Progenitor cell of endocrine pancreas (in vitro differentiated cells): ENCODE measurements at places on chromosomes 3 and 15. TPM values are rescaled to one million over a fixed set of nuclear protein-coding genes. Genes with fewer than 3 reads are reported as not detected.

DNA sequence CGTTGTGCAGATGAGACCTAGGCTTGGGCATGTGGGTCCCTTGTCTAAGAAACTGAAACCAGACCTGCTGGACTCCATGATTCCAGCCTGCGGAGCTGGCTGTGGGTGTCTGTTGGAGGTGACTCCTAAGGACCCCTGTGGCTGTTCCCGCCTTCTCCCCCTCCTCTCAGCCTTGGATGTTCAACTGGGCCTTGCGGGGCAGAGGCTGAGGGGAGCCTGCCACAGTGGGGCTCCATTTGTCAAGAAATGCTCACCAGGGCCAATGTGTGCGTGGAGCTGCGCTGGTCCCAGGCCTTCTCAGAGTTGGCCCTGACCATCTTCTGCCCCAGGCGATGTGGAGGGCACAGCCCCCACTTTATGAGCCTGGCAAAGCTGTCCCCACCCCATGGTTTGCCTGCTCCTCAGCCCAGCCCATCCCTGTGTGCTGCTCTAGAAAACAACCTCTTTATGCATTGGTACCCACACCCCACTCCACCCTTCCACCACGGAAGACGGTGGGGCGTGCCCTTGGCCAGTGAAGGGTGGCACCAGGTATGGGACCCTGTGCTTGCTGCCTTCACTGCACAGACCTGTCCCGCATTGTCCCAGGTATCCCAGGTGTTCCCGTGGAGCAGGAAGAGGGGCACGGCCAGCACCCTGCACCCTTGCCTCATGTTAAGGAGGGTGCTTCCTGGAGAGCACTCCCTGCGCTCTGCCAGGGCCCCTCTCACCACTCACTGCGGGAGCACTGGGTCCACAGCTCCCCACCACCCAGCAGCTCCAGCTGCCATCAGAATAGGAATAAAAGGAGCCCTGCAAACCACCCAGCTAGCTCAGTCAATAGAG is 7.9 kb downstream of the MESP2 start:
- H3K27me3 ChIP-seq = peaks cover 17% of the 10 kb centered on the region
- H3K36me3 ChIP-seq = no peaks in the 10 kb centered on the region
- H3K4me1 ChIP-seq = no peaks in the 10 kb centered on the region
- no peak overlapping the region for H3K27ac ChIP-seq

GRCh38 chr3:179666436-179667035 is 13.7 kb downstream of the USP13 start:
- DNase-seq = no peak
- no peaks in the 10 kb centered on the region for H3K36me3 ChIP-seq
- H3K4me3 ChIP-seq = no peak overlapping the region
- H3K27ac ChIP-seq = no peak overlapping the region
- peaks cover 5% of the 10 kb centered on the region for H3K4me1 ChIP-seq
- H3K27me3 ChIP-seq = no peaks in the 10 kb centered on the region

DNA sequence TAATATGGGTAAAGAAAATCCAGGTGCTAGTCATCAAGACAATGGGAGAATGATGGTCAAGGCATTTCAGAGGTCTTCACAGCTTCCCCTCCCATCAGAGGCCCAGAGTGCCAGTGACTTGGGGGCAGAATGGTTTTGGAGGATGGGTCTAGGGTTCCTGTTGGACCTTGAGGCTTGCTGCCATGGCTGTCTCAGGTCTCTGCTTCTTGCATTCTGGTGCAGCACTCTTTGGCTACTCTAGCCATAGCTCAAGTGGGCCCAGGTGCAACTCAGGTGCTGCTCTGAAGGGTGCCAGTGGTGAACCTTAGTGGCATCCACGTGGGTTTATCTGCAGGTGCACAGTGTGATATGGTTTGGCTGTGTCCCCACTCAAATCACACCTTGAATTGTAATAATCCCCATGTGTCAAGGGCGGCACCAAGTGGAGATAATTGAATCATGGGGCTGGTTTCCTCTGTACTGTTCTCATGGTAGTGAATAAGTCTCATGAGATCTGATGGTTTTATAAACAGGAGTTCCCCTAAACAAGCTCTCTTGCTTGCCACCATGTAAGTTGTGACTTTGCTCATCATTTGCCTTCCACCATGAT is 48.5 kb upstream of the PEX5L start:
- H3K27ac ChIP-seq = no peak overlapping the region
- no peaks in the 10 kb centered on the region for H3K27me3 ChIP-seq
- DNase-seq = no peak
- no peaks in the 10 kb centered on the region for H3K4me1 ChIP-seq
- H3K36me3 ChIP-seq = no peaks in the 10 kb centered on the region

DNA sequence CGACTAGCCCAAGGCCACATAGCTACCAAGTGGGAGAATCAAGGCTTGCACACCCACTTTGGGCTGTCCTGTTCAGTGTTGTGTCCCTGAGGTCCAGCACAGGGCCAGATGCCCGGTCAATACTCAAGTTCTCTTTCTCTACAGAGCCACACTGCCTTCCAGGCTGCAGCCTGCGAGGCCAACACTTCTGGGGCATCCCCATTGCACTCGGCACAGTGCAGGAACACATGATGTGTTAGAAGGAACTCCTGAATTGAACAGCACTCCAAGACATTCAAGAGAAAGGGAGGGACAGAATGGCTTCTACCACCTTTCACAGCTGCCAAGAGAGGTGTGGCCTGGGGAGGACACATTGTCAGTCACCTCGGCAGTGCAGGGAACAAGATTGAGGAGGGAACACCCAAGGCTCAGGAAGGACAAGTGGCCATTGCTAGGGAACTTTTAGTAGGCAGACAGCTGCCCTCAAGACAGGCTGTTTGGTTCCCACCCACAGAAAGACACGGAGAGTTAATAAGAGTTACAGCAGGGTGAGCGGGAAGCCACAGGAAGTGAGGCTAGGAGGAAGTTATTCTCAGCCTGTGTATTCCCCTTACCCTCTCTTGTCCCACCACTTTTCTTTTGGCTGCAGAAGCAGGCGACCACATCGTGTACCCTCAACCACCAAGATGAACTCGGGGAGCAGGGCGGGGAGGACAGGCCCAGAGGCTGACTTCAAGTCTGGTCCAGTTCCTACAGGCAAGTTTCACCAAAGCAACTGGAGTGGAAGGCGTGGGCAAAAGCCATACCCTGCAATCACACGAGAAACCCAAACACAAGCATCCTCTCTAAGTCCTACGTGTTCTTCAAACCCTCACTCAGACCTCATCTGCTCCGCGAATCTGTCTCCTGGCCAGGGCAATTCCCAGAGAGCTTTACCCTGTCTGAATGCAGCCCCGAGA is 69.4 kb downstream of the SRGAP3 start:
- H3K27me3 ChIP-seq = no peaks in the 10 kb centered on the region
- no peak overlapping the region for H3K4me3 ChIP-seq
- no peaks in the 10 kb centered on the region for H3K36me3 ChIP-seq
- H3K4me1 ChIP-seq = peaks cover 18% of the 10 kb centered on the region
- DNase-seq = no peak

DNA sequence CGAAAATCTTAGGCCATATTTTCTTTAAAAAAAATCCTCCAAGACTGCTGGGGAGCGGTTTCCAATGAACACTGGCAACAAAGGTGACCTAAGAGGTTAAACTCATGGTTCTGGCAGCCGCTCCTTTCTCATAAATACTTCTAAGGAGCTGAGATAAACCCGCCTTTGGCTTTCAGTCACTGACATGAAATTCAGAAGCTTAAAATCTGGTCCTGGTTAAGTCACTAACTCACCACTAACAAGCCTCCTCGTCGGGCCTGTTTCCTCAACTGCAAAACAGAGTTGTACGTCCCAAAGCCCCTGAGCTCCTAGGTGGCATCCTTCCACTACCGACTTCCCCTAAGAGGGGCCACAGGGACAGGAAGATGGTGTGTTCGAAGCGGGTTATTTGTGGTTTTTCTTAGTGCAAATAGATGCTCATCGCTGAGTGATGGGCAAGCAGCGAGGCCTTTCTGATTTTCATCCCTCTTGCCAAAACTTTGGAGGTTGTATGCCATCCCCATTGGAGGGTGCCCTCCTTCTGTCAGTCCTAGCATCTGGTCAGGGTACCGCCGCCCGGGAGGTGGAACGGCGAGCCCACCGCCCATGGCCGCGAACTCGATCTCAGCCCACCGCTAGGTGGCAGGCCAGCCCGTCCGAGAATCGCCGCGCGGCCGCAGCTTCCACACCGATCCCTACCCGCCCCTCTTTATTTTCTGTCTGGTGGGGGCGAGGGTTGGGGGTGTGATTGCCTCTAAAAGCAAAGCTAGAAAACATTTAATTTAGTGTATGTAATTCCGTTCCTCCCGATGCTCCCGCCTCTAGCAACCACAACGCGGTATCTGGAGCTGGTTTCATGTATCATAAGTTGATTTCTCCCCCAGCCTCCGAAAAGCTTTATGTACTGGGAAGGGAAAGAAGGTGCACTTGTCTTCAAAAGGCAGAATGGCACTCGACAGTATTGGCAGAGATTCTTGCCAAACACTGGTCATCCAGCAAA is 4.6 kb downstream of the BCL6 start:
- H3K36me3 ChIP-seq = no peaks in the 10 kb centered on the region
- peaks cover 43% of the 10 kb centered on the region for H3K4me1 ChIP-seq
- peak overlapping the region; percentile 83 for H3K4me3 ChIP-seq
- DNase-seq = peak; percentile 65

GRCh38 chr3:19811689-19812088 is 122.3 kb downstream of the EFHB start:
- no peak for DNase-seq
- no peaks in the 10 kb centered on the region for H3K4me1 ChIP-seq
- H3K36me3 ChIP-seq = no peaks in the 10 kb centered on the region
- H3K4me3 ChIP-seq = no peak overlapping the region
- no peak overlapping the region for H3K27ac ChIP-seq
- H3K27me3 ChIP-seq = no peaks in the 10 kb centered on the region

DNA sequence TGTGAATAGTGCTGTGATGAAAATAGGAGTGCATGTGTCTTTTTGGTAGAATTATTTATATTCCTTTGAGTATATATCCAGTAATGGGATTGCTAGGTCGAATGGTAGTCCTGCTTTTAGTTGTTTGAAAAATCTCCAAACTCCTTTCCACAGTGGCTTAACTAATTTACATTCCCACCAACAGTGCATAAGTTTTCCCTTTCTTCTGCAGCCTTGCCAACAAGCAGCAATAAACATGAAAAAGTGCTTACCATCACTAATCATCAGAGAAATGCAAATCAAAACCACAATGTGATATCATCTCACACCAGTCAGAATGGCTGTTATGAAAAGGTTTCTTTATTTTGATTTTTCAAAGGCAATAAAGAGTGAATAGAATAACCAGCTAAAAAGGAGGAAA is 1105.9 kb downstream of the NAALADL2 start:
- H3K4me1 ChIP-seq = no peaks in the 10 kb centered on the region
- peaks cover 2% of the 10 kb centered on the region for H3K36me3 ChIP-seq
- no peak overlapping the region for H3K27ac ChIP-seq
- no peak for DNase-seq
- no peaks in the 10 kb centered on the region for H3K27me3 ChIP-seq

GRCh38 chr3:61877359-61878138 is 316.2 kb downstream of the PTPRG start:
- H3K4me1 ChIP-seq = peaks cover 46% of the 10 kb centered on the region
- H3K27me3 ChIP-seq = no peaks in the 10 kb centered on the region
- no peaks in the 10 kb centered on the region for H3K36me3 ChIP-seq
- no peak overlapping the region for H3K4me3 ChIP-seq
- no peak overlapping the region for H3K27ac ChIP-seq

- no peak overlapping the region for H3K27ac ChIP-seq
- no peak for DNase-seq
- H3K36me3 ChIP-seq = no peaks in the 10 kb centered on the region
- H3K4me1 ChIP-seq = no peaks in the 10 kb centered on the region
- no peak overlapping the region for H3K4me3 ChIP-seq
Measured at GRCh38 chr3:114622001-114622400, 328.2 kb downstream of the TIGIT start.

DNA sequence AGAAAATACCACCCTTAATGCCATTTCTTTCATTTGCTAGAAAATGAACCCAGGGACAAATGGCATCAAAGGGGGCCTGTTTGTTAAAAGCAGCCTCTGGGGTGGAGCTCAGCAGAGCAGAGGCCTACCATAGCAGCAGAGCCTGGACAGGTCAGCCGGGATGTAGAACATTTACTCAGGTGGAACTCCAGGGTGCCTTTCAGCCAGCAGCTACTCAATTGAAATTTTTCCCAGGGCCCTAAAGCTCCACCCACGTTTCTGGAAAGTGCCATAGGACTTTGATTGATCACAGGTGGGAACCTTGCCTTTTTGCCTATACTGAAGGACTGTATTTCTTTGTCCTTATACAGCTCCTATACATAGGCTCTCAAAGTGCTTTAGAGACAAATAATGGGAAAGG is 74.5 kb upstream of the C15orf61 start:
- peaks cover 1% of the 10 kb centered on the region for H3K4me1 ChIP-seq
- H3K36me3 ChIP-seq = peaks cover 7% of the 10 kb centered on the region
- no peak for DNase-seq
- no peak overlapping the region for H3K27ac ChIP-seq
- no peaks in the 10 kb centered on the region for H3K27me3 ChIP-seq

GRCh38 chr3:171776839-171777583 is 33.3 kb downstream of the PLD1 start:
- no peaks in the 10 kb centered on the region for H3K36me3 ChIP-seq
- no peaks in the 10 kb centered on the region for H3K27me3 ChIP-seq
- peaks cover 38% of the 10 kb centered on the region for H3K4me1 ChIP-seq
- H3K27ac ChIP-seq = peak overlapping the region; percentile 82

DNA sequence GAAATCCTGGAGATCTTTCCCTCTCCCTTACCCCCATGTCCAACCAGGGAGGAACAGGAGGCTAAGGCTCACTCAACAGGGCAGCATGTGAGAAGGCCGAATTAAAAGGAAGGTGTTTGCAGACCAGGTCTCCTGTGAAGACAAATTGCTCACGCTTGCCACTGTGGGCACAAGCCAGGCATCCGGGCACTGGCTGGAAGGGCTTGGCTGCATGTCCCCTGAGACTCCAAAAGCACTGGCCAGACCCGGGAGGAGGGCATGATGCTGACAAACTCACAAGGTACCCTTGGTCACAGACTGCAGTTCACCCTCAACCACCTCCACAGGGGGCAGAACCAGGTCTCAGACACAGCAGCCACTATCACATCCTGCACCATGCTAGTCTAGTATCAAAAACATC is 113.7 kb upstream of the NSMCE3 start:
- no peaks in the 10 kb centered on the region for H3K27me3 ChIP-seq
- H3K4me3 ChIP-seq = no peak overlapping the region
- no peak overlapping the region for H3K27ac ChIP-seq
- no peak for DNase-seq
- no peaks in the 10 kb centered on the region for H3K4me1 ChIP-seq

- DNase-seq = no peak
- H3K4me3 ChIP-seq = no peak overlapping the region
- H3K4me1 ChIP-seq = no peaks in the 10 kb centered on the region
- H3K27ac ChIP-seq = no peak overlapping the region
Measured at GRCh38 chr15:68868296-68868695, 47.6 kb upstream of the ANP32A start.

DNA sequence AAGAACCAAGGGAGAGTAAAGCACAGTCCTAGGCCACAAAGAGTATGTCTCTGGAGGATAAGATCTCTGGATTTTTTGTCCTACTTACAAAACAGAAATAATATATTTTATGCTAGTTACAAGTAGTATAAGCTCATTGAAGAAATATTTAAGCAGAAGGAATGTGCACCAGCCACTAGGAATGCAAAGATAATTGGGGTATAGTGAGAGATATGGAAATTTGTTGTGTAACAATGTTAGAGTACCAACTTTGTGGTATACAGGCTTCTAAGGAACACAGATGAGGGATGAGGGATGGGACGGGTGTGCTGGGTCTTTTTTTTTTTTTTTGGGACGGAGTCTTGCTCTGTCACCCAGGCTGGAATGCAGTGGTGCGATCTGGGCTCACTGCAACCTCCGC is 26.5 kb downstream of the AKAP13 start:
- H3K36me3 ChIP-seq = peaks cover 13% of the 10 kb centered on the region
- no peak overlapping the region for H3K4me3 ChIP-seq
- no peaks in the 10 kb centered on the region for H3K27me3 ChIP-seq
- H3K4me1 ChIP-seq = peaks cover 50% of the 10 kb centered on the region
- DNase-seq = no peak
- no peak overlapping the region for H3K27ac ChIP-seq

The MINAR1 gene
- 1.8 and 1.9 TPM in 2 replicates for total RNA-seq

The RAD51 gene
- 13.2 and 16.0 TPM in 2 replicates for total RNA-seq

The DUOX1 gene
- 1.4 and 1.6 TPM in 2 replicates for total RNA-seq

The ZNF502 gene
- not detected in 2 replicates for total RNA-seq
